ENCODE measurements at places on chromosomes 7 and 10.

- DNase-seq, result no peak
Measured at GRCh38 chr7:148159331-148159730, 431.2 kb upstream of the C7orf33 start.

DNA sequence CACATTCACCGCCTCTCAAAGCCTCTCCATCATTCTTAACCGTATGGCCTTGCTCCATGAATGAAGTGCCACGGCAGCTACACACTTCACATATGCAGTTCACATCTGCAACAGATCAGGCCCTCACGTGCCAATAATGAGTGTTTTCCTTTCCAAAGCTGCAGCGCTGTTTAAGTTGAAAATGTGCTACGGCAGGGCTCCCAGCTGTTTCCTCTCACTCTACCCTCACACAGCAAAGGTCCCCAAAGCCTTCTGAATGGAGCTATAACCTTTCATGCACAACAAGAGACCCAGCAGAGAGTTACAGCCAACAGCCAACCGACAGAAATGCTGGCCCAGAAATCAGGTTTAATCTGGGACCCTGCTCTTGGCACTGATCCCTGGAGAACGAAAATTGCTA lies 236.1 kb downstream of the ELMO1 start:
- peak; percentile 42 for DNase-seq

- no peak for DNase-seq
Measured at GRCh38 chr7:99791021-99791420, 7.0 kb upstream of the CYP3A4 start.

DNA sequence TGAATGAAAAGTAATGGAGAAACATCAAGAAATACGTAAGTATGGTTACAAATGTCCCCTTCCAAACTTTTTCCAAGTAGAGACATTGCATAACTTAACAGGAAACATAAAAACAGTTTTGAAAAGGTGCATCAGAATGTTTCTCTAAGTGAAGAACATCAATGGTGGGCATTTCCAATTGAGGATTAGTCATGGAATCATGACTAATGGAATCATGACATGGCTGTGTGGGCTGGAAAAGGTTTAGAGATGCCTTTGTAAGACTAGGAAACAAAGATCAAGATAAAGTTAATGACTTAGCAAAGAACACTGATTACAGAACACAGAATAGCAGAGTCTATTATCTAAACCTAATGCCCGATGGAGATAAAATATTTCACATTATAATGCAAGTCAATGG lies 272.0 kb downstream of the HPSE2 start:
- no peak for DNase-seq

DNA sequence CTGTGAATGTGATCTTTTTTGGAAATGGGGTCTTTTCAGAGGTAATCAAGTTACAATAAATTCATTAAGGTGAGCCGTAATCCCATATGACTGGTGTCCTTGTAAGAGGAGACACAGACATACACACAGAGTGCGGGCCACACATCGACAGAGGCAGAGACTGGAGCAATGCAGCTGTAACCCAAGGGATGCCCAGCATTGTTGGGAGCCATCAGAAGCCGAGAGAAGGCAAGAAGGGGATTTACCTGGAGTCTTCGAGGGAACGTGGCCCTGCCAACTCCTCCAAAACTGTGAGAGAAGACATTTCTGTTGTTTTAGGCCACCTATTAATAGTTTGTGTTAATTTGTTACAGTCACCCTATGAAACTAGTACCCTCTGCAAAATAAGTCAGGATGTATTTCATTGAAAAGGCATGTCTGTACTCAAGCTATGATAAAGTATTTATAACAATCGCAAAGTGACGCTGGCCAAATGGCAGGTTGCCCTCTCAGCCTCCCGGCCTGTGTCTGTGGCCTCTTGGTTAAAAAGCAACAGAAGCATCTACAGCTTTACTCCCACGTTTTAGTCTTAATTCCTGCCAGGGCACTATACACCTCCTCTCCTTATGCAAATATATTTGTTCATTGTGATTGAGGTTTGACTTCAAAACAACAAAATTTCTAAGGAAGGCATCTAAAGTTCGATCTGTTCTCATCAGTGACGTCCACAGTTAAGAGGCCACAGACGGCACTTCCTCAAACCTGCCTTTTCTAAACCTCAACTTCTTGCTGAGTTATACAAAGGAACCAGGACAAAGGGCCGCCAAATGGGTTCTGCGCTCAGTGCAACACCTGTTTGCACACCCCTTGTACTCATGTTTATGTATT lies 46.8 kb downstream of the HIPK2 start:
- DNase-seq, result peak; percentile 78

DNA sequence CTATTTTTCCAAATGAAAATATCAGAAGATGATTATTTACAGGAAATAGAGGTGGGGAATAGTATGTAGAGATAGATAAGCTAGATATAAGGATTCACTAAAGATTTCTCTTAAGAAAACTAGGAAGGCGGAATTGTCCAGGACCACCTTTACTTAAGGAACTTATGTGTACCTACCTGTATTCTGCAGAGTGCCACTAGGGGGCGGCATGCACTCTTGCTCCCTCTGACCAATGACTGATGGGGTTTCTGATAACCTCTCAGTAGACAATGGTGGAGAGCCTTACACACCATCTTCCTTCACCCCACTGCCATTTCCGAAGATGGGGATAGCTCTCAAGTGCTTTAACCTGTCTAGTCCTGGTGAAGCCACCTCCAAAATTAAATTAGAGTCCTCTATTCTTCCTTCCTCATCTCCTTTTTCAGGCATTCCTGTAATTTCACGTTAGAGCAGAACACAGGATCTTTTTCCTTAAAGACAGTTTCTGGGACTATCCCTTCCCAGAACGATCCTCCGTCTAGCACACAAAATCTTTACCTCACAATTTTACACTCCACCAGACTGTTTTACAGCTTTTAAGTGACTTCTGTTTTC lies 453.1 kb downstream of the SORCS1 start:
- peak; percentile 79 for DNase-seq

DNA sequence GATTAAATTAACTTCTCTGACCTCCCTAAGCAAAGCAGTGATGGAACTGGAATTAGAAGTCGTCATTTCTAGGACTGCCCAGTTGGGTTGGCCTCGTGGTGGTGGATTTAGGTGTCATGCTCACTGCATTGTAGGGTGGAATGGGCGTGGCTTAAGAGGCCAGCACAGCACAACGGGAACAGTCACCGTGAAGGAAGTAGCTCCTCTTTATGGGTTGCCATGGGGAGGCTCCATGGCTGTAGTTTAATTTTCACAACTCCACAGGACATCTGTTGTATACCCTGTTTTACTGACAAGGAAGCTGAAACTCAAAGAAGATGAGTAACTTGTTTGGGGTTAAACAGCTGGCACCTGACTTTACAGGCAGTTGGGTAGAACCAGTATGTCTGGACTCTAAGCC lies 208.3 kb downstream of the CELF2 start:
- DNase-seq, result peak; percentile 88

DNA sequence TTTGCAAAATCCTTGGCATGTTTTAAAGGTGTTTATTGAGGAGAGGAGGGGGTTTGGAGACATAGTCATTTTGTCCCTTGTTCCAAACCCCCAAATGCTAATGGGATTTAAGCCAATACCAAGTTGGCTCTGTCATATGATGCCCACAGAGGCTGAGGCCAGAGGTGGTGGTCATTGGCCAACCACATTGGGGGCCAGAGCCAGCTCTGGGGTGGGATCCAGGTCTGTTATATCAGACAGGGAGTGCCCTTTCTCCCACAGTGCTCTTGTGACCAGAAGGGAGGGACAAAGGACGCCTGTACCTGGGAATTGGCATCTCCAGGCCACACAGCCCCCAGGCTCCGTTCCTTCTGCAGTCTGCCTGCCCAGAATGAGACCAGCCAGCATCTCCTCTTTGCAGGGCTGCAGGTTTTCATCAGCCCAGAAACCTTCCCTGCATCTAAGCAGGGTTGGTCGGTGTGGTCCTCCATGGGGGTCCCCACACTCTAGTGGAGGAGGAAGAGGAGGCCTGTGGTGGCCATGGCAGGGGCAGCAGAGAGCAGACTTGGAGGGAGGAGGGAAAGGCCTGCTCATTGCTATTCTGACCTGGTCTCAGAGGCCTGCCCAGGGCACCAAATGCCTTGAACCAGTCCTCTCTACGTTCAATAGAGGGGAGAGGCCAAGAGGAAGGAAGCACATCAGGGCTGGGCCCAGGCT lies 17.9 kb downstream of the ADCYAP1R1 start:
- no peak for DNase-seq

- DNase-seq, result no peak
Measured at GRCh38 chr7:16759840-16760239, 6.3 kb downstream of the TSPAN13 start.

- DNase-seq, result no peak
Measured at GRCh38 chr10:30357075-30357801, 8.2 kb upstream of the MTPAP start.

All from hematopoietic multipotent progenitor cell treated with erythropoietin and hydrocortisone succinate and interleukin-3 and kit ligand, for 4 days (in vitro differentiated cells).